ENCODE measurements at places on chromosomes 7 and 10. TPM values are rescaled to one million over a fixed set of nuclear protein-coding genes. Genes with fewer than 3 reads are reported as not detected.

DNA sequence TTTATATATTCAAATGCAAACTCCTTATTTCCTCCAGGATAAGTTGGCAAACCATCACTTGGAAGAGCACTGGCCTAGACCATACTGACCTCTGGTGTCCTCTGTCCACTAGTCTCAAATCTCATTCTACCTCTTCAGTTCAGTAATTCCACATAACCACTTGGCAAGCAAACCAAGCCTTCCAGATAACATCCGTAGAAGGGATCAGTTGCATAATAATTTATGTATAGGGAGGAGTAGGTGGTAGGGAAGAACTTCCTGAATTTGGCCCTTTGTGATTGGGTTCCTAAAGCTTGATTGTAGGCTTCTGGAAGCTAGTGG lies 55.0 kb downstream of the WAC start:
- no peak for DNase-seq

- no peak for DNase-seq
These were observed 975.2 kb downstream of the SORCS1 start for GRCh38 chr10:106189292-106189691.

DNA sequence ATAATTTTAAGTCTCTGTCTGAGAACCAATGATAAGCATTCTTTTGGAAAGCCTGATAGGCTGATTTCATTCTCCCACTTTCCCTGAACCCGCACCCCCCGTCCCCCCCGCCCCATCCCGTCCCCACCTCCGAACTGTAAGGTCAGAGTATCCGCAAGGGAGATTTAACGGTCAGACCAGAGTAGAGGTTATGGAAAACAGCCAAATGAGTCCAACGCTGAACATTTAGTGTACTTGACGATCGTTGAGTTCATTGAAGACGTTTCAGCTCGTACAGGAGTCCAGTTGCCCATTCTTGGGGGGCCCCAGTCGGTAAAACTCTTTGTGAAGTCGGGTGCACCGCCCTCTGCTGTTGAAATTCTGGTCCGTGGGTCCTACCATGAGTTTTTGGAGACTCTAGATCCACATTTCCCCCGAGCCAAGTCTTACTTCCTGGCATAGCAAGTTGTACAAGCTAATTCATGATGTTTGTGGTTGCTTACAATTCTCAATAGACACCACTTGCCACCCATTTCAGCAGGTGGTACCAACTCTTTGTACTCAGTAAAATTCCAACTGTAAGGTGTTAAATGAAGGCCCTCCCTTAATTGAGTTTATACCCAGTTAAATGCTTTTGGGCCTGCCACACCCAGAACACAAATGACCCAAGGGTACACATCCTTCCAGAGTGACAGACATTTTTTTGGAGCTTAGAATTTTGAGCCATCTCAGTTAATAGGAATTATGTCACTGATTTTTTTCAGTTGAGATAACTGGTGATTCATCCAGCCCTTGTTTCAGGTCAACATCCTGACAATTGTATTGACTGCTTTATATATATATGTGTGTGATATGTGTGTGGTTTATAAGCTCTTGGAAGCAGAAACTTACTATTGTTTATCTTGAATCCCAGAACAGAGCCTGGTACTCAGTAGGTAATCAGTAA lies 1.2 kb downstream of the MARCHF5 start:
- peak; percentile 37 for DNase-seq

- DNase-seq, result no peak
These were observed 132.7 kb downstream of the PRPF18 start for GRCh38 chr10:13719425-13719824.

DNA sequence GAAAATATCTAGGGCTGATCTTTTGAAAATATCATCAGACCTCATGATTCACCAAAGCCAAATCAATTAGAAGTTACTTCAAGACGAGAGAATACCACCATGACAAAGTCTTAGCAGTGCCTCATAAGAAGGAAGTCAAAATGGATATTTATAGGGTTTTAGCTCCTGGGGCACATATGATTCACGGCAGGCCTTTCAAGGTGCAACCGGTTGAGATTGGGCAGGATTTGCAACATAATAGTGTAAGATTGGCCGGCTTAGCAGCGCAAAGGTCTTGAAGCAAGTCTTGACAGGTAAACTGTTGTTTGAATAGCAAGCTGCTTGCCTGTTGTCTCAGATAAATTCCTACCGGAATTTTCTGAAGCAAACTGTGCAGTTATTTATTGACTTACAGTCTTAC lies 17.5 kb downstream of the ADRB1 start:
- DNase-seq, result no peak

Gene TWIST1
- total RNA-seq, result not detected

Gene SLC12A9
- 18.5 TPM for total RNA-seq

Gene MALRD1
- 0.13 TPM for total RNA-seq

Measured in GM12878 (cell line).